ENCODE measurements at places on chromosomes 7 and 10.

- no peak for DNase-seq
Measured at GRCh38 chr10:68562661-68563570, 2.8 kb downstream of the TET1 start.

GRCh38 chr7:78912781-78913180 is 540.7 kb downstream of the MAGI2 start:
- DNase-seq = no peak

GRCh38 chr7:110693344-110693743 is 397.6 kb upstream of the LRRN3 start:
- DNase-seq = no peak

- DNase-seq = no peak
Measured at GRCh38 chr7:26485367-26485934, 193.8 kb downstream of the SNX10 start.

GRCh38 chr10:43610636-43611035 is 4.4 kb downstream of the ZNF485 start:
- no peak for DNase-seq

- DNase-seq = no peak
Measured at GRCh38 chr10:126551202-126551601, 119.3 kb downstream of the C10orf90 start.

GRCh38 chr10:43166880-43167497 is 28.7 kb downstream of the CSGALNACT2 start:
- no peak for DNase-seq

DNA sequence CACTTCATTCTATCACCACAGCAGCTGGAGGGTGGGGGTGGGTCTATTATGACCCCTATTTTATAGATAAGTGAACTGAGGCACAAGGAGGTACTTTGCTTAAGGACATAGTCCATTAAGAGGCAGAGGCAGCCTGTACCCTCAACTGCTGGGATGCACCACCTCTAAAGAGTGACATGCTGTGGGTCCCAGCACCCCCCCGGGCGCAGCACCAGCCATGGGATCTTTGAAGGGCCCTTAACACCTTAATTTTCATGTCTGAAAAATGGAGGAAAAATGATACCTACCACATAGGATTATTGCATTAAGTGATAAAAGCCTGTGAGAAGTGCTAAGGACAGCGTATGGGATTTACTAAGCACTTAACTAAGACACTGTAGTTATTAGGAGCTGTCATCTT is 15.4 kb downstream of the ADCYAP1R1 start:
- no peak for DNase-seq

DNA sequence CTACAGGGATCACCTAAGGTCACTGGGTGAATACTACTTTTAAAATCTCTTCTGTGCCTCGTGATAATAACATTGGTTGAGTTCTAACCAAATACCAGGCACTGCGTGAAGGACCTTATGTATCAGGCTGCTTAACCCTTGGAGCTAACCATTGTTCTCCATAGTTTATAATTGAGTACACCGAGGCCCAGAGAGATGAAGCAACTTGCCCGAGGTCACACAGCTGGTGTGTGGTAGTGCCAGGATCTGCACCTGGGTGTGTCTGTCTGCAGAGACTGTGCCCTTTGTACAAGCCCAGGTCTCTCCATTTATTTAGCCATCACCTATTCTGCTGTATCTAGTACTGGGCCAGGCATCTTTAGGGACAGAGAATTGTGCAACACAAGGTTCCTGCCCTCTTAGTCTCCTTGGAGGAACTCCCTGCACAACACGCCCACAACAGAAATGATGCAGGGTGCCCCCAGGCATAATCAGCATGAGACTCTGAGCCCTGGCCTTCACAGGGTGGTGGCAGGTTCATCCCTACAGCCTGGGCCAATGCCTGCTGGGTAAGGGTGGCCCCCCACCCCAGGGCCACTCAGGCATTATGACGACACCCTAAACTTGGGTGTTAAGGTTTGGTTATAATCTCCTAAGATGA is 31.5 kb downstream of the UNC5B start:
- no peak for DNase-seq

DNA sequence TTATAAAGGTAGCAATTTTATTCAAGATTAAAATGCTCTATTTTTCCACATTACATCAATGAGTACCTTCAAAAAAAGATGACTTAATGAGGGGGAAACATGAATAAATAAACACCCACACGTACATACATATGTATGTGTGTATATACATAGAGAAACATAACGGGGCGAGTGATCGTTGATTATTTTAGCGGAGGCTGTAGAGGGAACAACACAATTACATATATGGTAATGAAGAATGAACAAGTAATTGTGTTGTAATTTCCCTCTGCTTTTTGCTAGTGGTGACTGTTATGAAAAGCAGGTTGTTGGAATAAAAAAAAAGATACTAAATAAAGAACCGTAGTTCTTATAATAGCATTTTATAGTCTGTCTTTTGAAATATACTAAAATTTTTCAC is 63.2 kb downstream of the CACNB2 start:
- no peak for DNase-seq

GRCh38 chr7:101450064-101450463 is 87.4 kb downstream of the COL26A1 start:
- no peak for DNase-seq

DNA sequence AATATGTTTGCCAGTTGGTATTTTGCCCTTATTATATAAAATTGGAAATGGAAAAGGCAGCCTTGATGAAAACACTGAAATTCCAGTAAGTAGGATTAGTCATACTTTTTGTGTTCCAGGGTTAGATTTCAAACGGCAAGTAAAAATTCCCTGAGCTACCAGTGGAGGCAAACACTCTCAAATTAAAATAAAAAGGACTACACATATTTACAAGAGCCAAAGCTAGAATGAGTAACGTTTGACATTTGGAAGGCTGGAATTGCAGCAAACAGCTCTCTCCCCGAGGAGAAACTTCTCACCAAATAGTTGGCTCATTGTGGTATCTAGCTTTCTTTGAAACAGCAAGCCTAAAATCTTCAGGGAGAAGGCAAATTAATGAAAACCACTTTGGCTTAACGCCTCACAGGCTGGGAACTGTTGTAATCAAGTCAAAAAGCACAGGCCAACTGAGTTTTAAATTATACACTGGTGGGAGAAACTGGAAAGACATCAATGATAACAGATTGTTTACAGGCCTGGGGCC is 288.4 kb downstream of the SNX13 start:
- DNase-seq = no peak

DNA sequence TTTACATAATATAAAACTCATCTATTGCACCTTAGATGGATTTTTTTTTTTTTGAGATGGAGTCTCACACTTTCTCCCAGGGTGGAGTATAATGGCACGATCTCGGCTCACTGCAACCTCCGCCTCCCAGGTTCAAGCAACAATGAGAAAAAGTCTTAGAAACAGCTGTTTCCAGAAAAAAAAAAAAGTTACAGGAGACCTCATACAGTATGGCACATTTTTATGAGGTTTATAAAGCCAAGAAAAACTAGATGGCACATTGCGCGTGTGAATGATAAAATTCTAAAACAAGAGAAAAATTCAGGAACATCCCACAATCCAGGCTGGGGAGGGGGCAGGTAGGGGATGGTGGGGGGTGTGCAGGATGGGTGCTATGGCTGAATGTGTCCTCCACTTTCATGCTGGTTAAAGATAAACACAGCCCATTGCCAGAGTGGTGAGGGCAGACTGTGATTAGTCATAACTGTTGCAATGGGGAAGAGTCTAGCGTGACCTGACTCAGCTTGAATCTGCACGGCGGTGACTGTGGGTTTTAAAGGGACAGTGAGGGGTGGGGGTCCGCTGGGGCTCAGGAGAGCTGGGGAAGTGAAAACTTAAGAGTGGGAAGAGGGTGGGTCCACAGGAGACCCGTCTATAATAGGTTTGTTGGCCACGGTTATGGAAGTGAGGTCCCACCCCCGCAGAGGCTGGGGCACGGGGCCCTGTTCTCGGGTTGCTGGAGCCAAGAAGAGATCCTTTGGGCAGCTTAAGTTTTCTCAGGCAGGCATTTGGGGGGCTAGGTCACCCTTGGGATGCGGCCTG is 11.9 kb upstream of the LRRC27 start:
- no peak for DNase-seq

- no peak for DNase-seq
Measured at GRCh38 chr10:22670788-22671187, 43.6 kb downstream of the PIP4K2A start.

GRCh38 chr7:50641442-50642405 is 76.5 kb upstream of the DDC start:
- DNase-seq = peak; percentile 8

- DNase-seq = no peak
Measured at GRCh38 chr7:129108581-129108980, 35.9 kb upstream of the TSPAN33 start.

DNA sequence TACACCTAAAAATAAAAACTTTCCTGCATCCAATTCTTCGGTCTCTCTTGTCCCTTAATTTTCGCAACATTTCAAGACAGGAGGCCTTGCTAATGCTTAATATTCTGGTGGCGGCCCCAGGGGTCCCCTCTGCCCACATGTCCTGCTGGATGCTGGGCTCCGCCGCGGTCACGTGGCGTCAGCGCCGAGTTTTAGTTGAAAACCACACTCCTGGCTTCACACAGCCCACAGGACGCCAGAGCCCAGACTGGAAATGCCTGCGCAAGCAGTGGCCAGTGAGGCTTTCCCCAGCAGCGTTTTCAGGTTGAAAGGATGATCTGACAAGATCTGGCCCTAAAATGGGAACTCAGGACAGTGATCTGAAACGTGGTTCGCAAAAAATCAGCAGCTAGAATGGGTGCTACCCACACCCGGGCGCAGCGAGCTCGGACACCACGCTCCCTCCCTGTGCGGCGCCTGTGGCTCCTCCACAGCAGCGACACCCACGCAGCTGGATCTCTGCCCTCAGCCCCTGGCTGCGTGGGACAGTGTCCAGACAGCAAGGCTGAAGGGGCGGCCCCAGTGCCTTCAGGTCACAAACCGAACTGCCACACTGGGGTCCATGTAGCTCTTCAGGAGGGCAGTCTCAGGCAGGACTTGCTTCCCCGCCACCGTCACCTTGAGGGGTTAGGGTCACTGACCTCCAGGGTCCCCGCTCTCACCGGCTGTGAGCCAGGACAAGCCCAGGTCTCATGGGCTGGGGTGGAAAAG is 11.6 kb upstream of the CYREN start:
- DNase-seq = no peak

GRCh38 chr10:119538632-119539358 is 3.7 kb downstream of the RGS10 start:
- DNase-seq = no peak

GRCh38 chr10:62044566-62044965 is 143.1 kb downstream of the ARID5B start:
- DNase-seq = no peak

DNA sequence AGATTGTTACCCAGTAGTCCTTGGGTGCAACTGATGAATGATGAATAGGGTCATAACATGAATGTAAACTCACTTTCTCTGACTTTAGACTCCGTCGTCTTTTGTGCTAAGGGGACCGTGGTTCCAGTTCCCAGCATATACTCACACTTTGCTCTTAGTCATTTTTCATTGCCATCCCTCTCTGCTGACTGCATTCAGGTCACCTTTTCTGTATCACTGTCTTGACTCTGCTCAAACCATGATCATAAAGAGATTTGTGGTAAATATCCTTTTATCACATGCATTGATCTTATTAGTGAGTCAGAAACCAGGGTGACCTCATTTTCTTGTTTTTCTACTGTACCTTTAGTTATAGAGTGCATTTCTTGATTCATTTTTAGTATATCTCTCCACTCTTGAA is 141.1 kb upstream of the AGR3 start:
- DNase-seq = no peak

DNA sequence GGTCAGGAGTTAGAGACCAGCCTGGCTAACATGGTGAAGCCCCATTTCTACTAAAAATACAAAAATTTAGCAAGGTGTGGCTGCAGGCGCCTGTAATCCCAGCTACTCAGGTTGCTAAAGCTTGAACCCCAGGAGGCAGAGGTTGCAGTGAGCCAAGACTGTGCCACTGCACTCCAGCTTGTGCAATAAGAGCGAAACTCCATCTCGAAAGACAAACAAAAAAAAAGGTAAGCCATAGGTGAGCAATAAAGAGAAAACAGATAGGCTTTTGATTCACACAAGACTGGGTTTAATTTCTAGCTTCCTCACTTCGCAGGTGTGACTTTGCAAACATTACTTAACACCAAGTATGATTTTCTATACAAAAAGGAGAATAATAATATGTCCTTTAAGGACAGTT is 72.3 kb upstream of the ACBD5 start:
- DNase-seq = no peak

DNA sequence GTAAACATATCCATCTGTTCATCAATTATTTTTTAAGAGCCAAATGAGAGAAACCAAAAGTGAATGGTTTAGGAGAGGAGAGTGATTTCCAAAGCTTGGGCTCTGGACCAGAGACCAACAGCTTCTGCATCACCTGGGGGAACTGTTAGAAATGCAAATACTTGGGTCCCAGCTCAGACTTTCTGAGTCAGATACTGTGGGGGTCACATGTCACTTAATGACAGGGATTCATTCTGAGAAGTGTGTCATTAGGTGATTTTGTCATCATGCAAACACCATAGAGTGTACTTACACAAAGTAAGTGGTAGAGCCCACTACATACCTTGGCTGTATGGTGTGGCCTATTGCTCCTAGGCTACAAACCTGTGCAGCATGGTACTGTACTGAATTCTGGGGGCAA is 128.5 kb upstream of the PRR15 start:
- no peak for DNase-seq

GRCh38 chr7:44284216-44284615 is 41.2 kb downstream of the CAMK2B start:
- no peak for DNase-seq

DNA sequence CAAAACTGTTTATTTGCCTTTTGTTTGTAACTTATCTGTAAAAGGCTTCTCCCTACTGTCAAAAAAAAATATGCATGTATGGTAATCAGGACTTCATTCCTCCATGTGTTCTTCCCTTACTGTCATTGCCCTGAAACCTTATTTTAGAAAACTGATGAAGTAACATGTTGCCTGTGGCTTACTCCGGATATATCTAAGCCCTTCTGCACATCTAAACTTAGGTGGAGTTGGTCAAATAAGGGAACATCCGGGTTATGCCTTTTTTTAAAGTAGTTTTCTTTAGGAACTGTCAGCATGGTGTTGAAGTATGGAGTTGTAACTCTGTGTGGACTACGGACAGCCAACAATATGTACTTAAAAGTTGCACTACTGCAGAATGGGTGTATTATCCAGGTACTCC is 6.2 kb downstream of the SAR1A start:
- DNase-seq = no peak

GRCh38 chr10:35058134-35058533 is 32.0 kb downstream of the CUL2 start:
- DNase-seq = no peak

- DNase-seq = no peak
Measured at GRCh38 chr10:44571701-44572100, 186.8 kb upstream of the CXCL12 start.

- DNase-seq = no peak
Measured at GRCh38 chr7:40530292-40530691, 395.5 kb downstream of the SUGCT start.
